LoVo (cell line): ENCODE measurements at places on chromosomes 13 and 19.

- DNase-seq: no peak
These were observed 17.1 kb downstream of the ZNRF4 start for GRCh38 chr19:5472286-5472685.

- peak; percentile 87 for DNase-seq
These were observed at the start of gene ZNF507 for GRCh38 chr19:32345261-32346207. Gene ZNF507 (plus strand): TSS chr19:32345610. CDS start chr19:32352831, 7,221 bp downstream.

DNA sequence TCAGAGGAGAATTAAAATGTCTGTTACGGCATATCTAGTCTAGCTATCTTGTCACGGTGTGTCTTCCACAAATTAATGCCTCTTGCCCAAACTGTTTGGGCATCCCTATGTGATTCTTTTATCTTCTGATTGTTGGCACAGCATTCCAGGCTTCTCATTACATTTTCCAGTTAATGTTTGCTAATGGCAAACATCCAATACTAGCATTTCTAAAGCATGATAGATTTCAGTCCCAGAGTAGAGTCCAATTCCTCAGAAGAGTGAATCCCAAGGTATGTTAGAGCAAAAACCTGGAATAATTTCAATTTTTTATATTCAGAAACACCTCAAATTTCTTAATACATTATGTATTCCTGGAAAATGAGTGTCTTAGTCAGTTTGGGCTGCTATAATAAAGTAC lies 684.5 kb upstream of the SLITRK1 start:
- DNase-seq: no peak

DNA sequence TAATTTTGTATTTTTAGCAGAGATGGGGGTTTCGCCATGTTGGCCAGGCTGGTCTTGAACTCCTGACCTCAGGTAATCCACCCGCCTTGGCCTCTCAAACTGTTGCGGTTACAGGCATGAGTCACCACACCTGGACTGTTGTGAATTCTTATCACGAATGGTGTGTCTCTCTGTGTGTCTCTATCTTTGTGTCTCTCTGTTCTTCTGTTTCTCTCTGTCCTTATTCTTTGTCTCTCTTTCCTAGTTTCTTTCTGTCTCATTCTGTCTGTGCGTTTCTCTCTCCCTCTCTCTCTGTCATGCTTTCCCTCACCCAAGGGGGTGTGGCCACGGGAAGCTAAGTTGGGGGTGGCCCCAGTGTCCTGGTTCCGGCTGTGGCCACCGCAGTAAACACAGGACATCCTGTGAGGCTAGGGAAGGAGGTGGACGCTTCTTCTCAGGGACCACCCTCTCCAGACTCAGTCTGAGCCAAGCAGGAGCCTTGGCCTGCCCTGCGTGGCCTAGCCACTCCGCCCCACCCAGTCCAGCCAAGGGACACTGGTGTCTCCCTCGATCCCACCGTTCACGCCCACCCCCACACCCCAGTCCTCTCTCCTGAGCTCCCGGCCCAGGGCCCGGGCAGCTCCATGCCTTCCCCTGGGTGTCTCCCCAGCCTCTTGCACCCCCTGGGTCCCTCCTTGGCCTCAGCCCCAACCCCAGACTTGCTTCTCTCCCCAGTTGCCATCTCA lies 3.9 kb upstream of the PRX start:
- no peak for DNase-seq

DNA sequence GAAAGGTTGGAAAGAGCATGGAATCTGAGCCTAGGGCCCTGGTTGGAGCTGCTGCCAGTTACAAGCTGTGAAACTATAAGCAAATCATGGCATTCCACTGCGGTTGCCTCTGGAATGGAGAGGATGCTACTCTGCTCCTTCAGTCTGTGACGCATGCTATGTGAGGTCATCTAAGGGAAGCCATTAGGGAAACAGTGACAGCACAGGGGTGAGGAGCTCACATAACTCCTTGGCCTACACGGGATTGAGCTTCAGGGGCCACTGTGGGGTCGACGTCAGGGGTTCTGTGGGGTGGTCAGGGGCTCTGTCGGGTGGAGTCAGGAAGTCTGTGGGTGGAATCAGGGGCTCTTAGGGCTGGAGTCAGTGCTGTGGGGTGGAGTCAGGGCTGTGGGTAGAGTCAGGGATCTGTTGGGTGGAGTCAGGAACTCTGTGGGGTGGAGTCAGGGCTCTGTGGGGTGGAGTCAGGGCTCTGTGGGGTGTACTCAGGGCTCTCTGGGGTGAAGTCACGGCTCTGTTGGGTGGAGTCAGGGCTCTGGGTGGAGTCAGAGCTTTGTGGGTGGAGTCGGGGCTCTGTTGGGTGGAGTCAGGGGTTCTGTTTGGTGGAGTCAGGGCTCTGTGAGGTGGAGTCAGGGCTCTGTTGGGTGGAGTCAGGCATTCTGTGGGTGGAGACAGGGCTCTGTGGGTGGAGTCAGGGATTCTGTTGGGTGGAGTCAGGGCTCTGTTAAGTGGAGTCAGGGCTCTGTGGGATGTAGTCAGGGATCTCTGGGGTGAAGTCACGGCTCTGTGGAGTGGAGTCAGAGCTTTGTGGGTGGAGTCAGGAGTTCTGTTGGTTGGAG lies 35.8 kb upstream of the MEDAG start:
- DNase-seq: peak; percentile 7

GRCh38 chr13:49877629-49878218 lies 58.4 kb downstream of the SPRYD7 start:
- DNase-seq: no peak

DNA sequence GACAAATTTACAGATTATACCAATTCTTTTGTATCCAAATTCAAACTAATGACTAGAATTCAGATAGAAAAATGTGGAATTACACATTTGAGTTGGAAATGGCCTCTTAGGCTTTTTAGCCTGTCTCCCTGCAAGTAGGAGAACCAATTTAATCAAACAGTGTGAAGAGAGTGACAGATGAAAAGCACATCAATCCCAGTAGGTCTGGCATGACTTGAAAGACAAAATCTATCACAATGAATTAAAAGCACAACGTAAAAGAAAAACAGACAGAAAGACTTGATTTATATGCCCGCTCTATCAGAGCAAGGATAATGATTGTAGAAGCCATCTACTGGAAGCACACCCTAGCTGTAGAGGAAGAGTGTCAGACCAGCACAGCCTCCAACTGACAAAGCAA lies 1084.4 kb upstream of the SPRY2 start:
- no peak for DNase-seq

DNA sequence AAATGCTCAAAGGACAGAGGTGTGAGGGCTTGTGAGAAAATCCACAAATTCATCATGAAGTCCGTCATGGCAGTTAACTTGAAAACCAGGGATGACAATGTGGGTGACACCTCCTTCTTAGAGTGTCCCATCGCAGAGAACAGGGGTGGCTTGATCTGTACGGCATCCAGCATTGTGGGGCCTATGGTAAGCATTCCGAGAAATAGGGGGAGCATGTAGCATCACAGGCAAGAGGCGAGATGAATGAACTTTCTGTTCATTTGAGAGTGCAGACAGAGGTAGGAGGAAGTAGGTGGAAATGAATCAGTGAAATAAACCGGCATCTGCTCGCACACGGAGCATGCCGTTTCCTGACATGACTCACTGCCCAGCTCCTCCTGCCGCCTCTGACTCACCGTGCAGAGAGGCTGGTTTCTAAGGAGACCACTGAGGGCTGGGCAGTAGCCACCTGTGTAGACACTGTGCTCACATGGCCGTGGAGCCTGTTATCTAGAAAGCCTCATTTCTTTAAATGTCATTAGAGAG lies 339.0 kb downstream of the RFC3 start:
- peak; percentile 90 for DNase-seq

DNA sequence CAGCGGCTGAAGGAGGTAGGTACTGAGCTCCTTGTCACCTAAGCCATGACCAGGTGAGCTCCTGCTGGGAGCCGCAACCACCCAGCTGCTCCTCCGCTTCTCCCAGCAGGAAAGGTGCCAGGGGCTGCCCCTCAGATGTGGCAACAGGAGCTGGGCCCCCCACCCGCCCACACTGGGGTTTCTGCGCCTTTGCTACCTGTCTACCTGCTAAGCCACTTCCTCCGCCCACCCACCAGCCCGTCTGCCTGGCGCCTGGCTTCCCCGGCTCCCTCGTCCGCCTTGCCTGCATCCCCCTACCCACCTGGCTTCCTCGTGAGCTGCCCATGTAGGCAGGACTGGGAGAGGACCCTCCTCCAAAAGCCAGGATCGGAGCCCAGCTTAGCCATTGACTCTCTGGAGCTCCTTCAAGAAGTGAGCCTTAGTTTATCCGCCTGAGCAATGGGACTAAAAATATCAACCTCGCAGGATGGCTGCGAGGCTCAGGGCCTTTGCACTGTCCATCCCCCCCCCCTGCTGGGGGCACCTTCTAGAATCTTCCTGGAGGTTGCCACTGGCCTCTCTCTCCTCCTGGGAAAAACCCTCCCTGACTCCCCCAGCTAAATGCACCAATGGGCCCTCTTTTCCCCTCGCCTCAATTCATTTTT lies 55.8 kb upstream of the KLF2 start:
- no peak for DNase-seq

- DNase-seq: no peak
These were observed 214.4 kb downstream of the SPRY2 start for GRCh38 chr13:80126389-80127068.

DNA sequence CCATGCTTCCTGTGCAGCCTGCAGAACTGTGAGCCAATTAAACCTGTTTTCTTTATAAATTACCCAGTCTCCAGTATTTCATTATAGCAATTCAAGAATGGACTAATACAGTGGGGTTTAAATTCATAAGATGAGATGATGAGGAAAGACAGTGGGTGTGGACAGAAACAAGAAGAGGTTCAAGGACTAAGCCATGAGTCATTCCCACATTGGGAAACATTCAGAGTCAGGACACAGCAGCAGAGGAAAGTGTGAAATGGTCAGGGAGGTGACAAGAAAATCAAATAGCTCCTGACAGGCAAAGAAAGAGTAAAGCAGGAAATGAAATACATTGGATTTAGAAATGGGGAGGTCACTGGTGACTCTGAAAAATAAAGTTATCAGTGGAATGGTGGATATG lies 9.1 kb downstream of the ZNF841 start:
- DNase-seq: no peak

DNA sequence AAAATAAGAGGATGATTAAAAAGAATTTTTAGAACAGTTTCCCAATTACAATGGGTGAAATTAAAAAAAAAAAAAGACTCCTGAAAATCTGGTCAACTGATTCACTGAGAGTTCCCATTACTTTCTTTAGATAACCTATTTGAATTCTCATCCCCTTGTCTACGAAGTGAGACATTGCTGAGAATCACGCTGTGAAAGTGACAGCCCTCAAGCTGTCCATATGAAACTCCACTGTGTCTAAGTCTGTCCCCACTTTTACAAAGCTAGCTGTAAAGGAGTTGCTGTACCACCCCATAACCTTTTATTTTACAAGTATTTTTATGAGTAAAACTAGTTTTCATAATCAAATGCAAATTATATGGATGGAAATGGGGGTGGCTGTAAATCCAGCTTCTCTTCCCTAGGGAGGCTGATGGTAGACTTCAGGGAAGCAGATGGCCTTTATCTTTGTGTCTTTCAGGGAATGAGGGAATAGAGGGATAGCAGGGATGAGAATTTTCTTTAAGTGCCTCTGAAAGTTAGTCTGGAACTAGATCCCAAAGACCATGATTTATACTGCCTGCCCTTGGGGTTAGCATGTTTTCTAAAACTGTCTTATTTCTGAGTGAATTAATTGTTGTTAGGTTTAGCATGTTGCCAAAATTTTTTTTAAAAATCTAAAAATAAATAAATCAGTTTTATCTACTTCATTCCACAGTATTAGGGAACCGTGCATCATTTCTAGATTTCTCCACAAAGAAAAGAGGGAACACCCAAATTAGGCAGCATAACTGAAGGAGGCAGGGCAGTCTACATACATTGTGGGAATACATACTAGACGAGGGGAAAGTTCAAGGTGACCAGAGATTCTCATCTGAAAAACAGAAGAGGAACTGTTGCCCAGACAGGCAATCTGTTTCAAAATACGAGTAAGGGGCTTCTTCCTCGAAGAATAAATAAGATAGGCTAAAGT lies 1219.1 kb downstream of the UQCRFS1 start:
- no peak for DNase-seq

- DNase-seq: no peak
These were observed 32.1 kb upstream of the SCEL start for GRCh38 chr13:77503398-77503797.
